ENCODE measurements at places on chromosomes 12 and 14. TPM values are rescaled to one million over a fixed set of nuclear protein-coding genes. Genes with fewer than 3 reads are reported as not detected.

- DNase-seq = no peak
Observed at GRCh38 chr12:52024845-52025230, 18.1 kb downstream of the TAMALIN start.

- no peak for DNase-seq
Observed at GRCh38 chr14:74035556-74035955, 16.4 kb downstream of the BBOF1 start.

DNA sequence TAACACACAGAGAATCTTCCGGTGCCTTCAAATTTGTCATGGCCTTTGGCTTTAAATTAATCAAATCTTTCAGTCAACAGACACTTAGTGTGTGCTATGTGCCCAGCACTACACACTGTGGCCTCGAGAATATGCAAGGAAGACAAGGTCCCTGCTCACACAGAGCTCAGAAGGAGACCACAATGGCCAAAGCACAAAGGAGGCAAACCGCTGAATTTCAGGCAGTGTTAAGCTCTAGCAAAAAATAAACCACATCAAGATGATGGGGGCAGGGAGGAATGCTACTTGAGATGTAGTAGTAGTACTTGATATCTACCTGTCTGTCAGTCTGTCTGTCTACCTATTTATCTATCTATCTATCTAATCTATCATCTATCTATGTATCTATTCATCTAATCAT, 227.9 kb downstream of the TMEM132D start:
- DNase-seq = no peak

- no peak for DNase-seq
Observed at GRCh38 chr14:57061009-57061711, 207.5 kb downstream of the EXOC5 start.

GRCh38 chr14:62711351-62712023, 333.8 kb downstream of the KCNH5 start:
- DNase-seq = no peak

GRCh38 chr12:15910468-15910863, 666 bp upstream of the DERA start:
- no peak for DNase-seq

DNA sequence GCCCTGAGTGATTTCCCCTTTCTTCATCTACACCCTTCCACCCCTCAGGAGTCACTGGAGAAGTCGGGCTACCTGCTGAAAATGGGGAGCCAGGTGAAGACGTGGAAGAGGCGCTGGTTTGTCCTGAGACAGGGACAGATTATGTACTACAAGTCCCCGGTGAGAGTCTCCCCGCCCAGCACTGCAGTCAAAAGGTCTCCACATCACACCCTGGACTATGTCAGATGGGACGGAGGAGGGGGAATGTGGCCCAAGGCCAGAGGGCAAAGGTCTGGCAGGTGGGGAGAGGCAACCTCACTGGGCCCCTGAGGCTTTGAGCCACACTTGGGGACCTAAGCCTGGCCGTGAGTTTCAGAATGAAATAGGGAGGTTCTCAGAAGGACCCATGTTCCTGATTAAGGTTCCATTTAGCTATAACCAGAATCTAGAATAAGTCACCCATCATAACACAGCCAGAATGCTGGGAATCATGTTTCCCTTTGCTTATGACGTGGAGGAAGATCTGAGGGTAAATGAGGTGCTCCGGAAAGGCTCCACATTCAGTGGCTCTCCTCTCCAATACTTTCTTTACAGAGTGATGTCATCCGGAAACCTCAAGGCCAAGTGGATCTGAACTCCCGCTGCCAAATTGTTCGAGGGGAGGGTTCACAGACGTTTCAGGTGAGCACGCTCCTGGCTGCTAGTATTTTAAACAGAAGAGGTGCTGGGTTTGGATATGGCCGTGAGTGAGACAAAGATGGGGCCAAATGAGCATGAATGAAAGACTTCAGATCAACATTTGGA, 26.6 kb downstream of the PIGH start:
- DNase-seq = no peak

GRCh38 chr14:24311837-24312615, 724 bp downstream of the LTB4R start:
- no peak for DNase-seq

DNA sequence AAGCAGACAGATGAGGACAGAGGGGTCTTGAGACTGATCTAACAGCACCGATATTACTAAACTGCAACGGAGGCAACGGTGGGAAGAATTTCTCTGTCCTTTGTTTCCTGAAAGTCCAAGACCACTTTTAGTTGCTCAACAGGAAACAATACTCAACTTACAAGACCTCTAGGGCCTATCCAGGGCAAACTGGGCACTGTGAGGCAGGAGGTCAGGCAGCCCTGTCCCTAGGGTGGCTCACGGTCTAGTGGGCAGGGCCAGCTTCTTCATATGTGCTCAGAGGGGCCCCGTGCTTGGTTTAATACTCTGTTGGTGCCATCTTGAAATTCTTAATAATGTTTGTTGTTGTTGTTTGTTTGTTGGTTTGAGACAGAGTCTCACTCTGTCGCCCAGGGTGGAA, 14.2 kb downstream of the SSH1 start:
- no peak for DNase-seq

DNA sequence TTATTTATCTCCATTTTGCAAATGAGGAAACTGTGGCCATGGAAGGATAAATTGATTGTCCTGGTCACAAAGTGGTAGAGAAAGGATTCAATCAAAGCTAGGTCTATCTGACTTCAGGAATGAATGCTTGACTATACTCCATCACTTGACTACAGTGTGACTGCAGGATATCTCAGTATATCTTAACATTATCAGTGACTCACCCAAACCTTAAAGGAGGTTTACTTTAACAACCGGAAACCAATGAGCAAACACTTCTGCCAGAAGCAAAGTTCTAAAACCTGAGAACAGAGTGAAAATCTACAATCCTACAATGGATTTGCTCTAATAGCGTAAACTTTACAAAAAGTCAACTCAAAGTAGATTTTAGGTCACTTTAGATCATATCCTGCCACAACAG, 277.0 kb downstream of the CEP128 start:
- no peak for DNase-seq

DNA sequence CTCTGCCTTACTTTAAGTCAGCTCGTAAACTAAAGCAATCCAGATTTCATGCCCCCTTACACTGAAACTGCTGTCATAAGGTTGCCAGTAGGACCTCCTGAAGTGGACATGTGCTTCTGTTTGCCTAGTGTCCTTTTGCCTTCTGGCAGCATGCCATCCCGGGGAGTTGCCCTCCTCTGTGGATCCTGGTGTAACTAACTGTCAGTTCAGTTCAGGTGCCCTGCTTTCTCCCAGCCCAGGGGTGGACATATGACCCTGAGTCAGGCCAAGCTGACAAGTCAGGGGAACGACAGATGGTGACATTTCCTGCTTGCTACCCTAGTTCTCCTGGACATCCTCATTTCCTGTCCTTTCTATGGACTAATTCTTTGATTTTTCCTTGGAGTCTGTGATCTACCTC, 25.6 kb downstream of the AKAP6 start:
- no peak for DNase-seq

GRCh38 chr14:77303417-77304156, 17.1 kb downstream of the POMT2 start:
- DNase-seq = no peak

DNA sequence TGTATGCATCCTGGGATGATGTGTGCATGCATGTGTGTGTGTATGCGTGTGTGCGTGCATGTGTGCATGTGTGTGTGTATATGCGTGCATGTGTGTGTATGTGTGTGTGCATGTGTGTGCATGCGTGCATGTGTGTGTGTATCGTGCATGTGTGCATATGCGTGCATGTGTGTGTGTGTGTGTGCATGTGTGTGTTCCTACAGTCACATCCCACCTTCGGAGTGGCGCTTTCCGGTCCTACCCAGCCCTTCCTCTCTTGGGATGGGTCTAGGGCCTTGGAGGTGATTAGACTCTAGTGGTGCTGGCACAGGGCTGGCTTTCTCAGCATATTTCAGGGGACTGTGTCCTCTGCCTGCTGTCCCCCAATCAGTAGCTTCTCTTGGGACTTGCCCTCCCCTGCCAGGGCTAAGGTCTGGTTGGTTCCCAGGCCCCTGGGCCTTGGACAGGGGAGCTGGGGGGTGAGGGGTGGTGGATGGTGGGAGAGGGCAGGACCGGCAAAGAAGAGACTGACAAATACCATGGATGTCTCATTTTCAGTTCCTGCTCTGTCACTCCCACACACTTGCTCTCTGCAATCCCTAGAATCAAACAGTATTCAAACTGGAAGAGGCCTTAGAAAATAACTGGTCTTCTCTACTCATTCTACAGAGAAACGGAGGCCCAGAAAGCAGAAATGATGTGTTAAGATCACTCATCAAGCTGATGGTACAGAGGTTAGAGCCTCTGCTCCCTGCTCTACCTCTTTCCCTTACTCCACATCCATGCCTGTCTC, 21.9 kb upstream of the FAIM2 start:
- DNase-seq = no peak

GRCh38 chr12:29426498-29426897, 45.5 kb upstream of the ERGIC2 start:
- DNase-seq = no peak

DNA sequence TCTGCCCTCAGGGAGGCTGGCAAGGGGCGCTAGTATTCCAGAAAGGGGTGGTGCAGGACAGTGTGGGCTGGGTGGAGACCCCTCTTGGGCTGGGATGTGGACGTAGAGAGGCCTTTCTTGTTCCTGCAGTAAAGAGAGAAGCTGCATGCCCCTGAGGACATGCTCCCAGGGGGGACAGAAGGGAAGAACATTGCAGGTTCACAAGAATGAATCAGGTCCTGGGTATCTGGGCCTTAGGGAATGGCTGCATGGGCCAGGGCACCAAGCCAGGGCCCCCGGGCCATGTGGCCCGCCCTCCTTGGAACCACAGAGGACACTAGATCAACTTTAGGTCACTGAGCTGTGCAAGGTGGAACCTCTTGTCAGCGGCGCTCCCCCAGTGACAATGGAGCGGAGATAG, 51.8 kb downstream of the ZNF664 start:
- no peak for DNase-seq

GRCh38 chr12:32230613-32230993, 124.0 kb downstream of the BICD1 start:
- DNase-seq = no peak

DNA sequence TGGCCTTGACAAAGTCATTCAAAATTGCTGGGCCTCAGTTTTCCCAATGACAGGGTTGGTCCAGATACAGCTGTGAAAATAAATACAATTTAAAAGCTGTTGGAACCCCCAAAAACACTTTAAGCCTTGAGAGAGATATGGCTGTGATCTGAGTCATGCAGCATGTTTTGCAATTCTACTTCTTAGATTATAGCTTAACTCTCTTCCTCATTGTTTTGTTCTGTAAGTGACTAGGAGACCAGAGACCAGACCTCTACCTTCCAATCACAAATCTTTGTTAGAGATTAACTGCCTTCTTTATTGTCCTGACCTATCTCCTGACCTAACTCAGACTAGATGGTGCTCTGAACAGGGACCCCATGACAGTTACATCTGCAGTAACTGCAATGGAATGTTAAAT, 198.1 kb downstream of the STXBP6 start:
- DNase-seq = no peak

- no peak for DNase-seq
Observed at GRCh38 chr12:130754234-130754901, 38.3 kb upstream of the RIMBP2 start.

Gene PLBD1
- polyA plus RNA-seq = 33.9 TPM

Gene B4GALNT3
- 18.2 TPM for polyA plus RNA-seq

Gene IL26
- not detected for polyA plus RNA-seq

Gene CD4
- polyA plus RNA-seq = 28.6 TPM

Gene ARHGAP9
- 3.8 TPM for polyA plus RNA-seq

Gene NOP9
- 26.5 TPM for polyA plus RNA-seq

Gene SOX5
- polyA plus RNA-seq = 8.6 TPM

Gene EPYC
- not detected for polyA plus RNA-seq

Gene GDF11
- 20.5 TPM for polyA plus RNA-seq

Gene TMEM233
- polyA plus RNA-seq = 1.5 TPM

All from left renal cortex interstitium (tissue), 4 donors.